ENCODE measurements at places on chromosomes 13 and 19.

DNA sequence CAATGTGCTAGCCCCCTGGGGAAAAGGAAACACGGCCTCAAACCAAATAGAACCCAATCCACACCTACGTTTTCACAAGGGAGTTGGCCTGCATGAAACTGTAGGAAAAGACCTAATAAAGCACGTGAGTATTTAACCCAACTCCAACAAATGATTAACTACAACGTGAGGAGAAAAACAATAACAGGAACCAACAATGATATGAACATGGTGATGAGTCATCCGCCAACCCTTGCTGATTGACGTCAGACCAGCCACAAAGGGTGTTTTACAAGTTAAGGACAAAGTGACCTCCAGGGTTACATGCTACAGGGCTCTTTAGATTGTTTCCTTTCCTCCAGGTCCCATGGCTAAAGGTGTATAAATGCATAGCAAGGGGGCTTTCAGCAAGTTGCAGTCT lies 460.5 kb downstream of the COG6 start:
- peak; percentile 99 for DNase-seq

- DNase-seq: no peak
These were observed 1614.6 kb downstream of the PCDH9 start for GRCh38 chr13:65615506-65615905.

GRCh38 chr13:93655154-93655553 lies 428.5 kb downstream of the GPC6 start:
- DNase-seq: no peak

GRCh38 chr19:38549942-38550341 lies 67.8 kb downstream of the MAP4K1 start:
- DNase-seq: no peak

DNA sequence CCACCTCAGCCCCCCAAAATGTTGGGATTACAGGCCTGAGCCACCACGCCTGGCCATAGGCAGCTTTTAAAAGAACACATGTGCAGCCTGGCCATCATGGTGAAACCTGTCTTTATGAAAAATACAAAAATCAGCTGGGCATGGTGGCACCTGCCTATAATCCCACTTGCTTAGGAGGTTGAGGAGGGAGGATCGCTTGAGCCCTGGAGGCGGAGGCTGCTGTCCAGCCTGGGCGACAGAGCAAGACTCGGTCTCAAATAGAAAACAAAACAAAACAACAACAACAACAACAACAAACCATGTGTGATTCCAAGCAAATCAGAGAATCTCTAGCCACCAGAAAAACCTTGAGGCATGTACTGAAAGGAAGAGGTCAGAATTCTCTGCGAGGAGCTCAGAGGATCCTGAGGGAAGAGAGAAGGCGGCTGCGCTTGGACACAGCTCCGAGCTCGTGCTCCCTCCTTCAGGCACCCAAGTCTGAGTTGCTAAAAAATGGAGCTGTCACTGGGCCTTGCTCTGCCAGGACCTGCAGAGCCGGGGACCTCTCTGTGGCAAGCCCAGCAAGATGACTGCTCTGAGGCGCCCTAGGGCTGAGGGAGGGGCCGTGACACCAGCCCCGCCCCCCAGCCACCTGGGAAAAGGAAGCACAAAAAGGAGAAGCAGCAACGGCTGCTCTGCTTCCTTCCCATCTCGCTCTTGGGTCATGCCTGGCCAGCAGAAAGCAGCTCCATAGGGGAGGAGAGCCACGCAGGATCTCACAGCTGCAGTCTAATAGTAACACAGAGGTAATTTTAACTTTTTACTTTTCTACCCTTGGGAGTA lies at the start of gene ARL11:
TSS of gene ARL11 (plus strand) at position 677 of the 822 bp plus-strand sequence. CDS start 1,941 bp downstream, outside the sequence.
- no peak for DNase-seq

GRCh38 chr19:7196763-7197118 lies 97.5 kb downstream of the INSR start:
- peak; percentile 36 for DNase-seq

GRCh38 chr19:17931532-17932191 lies 1.2 kb upstream of the CCDC124 start:
- DNase-seq: peak; percentile 23

DNA sequence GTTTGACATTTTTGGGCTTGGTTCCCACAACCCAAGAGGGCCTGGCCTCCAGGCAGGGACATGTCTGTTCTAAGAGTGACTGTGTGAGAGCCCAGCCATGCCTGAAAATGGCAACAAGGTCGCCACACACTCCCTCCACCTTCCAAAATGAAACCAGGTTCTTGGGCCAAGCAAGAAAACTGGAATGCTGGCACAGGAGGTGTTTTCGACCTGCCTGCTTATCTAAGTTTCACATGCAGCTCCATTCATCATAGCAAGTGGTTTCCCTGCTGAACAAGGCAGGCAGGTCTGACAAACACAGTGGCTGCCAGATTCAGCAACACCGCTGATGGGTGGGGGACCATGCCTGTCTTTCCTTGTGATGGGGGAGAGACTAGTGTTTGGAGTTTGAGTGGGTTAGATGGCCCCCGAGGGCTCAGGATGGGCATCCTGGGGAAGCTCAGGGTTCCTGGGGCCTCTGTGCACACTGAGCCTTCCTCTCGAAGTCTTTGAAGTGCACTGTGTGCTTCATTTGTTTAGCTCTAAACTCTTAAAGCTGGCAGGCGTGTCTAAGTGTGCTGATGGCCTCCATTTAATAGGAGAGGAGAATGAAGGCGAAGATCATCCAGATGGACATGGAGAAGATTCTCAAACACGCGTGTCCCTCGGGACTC lies 17.9 kb upstream of the GAS6 start:
- DNase-seq: no peak

DNA sequence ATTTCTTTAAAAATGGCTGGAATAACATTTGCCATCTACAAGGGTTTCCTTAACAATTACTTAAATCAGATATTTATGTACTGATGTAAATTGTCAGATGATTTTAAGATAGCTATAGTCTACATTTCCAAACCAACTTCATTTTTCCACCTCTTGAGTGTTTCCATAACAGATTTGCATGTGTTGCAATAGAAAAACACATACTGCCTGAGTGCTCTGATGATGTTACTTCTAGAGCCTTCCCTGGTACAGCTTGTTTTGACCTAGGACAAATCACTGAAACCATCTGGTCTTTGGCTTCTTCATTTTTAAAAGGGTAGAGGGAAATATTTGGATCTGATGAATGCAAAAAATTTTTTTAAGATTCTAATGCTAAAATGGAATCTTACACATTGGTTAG lies 245.9 kb downstream of the PCDH9 start:
- DNase-seq: peak; percentile 3

DNA sequence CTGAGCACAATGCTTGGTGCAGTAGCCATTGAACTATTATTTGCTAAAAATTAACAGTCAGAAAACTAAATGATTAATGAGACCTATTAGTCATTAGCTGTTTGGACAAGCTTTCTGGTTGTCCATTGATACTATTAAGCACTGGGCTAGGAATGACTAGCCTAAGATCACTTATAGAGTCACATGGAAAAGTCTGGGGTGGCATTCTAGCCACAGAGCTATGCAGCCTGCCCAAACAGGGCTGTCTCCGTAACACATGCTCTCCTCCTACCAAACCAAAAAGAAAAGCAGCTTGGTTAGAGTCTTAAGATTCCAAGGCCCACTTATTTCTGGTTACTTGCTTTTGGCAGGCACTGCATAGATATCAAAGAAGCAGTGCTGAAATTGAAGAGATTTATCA lies 193.5 kb upstream of the NBEA start:
- no peak for DNase-seq

DNA sequence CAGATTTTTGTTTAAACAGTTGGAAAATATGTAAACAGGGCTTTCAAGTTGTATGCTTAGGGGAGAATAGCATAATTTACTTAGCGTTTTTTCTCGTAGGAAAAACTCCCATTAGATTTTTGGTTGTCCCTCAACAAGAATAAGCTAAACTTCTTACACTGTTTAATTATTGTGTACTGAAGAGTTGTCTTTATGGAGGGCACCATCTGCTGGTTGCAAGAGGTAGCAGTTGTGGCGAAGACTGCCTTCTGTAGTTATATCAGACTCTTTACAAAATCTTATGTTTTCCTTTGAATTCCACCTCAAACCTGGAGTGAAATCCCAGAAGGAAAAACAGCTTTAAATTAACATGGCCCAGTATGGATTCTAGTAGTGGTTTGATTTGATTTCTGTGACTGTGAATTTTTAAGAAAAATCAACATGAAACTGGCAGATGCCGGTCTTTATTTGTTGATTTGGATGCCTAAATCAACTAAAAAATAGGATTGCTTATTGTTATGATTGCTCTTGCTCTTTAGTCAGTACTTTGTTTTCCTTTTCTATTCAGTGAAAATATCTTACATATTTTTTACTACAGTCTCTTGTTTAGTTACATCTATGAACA lies 53.4 kb downstream of the PDS5B start:
- peak; percentile 83 for DNase-seq
